ENCODE measurements at places on chromosomes 7 and 10.

DNA sequence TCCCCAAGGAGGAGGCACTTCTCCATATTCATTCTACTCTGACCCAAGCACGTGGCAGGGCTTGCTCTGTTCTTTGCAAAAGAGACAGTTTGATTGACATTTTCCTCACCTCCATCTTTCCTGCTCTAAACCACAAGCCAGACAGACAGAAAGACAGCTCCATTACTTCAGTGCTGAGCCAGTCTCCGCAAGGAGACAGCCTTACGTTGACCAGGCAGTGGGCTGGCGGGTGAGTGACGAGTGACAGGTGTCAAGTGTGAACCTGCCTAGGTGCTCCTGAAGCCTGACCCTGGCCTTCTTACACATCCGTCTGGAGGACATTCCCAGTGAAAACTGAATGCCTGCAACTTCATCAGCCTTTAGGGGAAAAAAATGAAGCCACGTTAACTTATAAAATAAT is 314.6 kb downstream of the TNS3 start:
- no peak for DNase-seq

DNA sequence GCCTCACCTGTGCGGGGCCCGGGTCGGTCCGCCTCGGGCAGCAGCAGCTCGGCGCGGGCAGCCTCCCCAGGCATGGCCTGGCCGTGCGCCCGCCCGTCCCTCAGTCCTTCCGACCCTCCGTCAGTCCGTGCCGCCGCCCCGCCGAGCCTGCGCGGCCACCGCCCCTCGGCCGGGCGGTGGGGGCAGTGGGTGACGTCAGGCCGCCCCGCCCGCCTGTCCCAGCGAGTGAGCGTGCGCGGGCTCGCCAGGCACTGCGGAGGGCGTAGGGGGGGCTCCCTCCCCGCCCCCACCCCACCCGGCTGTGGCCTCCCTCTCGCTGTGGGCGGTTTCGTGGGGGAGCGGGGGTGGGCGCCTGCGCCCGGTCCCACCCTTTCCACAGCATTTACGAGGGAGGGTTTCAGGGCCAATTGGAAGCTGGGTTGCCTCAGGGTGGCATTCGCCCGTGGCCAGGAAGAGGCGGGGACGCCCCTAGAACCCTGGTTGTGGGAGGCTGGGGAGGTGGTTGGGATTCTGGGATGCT is at the start of gene NACAD:
TSS of gene NACAD (minus strand) at position 149 of the 520 bp plus-strand sequence. CDS start at position 74, 75 bp downstream.
- DNase-seq, result no peak

GRCh38 chr7:112414855-112415490 is 35.3 kb upstream of the IFRD1 start:
- no peak for DNase-seq

DNA sequence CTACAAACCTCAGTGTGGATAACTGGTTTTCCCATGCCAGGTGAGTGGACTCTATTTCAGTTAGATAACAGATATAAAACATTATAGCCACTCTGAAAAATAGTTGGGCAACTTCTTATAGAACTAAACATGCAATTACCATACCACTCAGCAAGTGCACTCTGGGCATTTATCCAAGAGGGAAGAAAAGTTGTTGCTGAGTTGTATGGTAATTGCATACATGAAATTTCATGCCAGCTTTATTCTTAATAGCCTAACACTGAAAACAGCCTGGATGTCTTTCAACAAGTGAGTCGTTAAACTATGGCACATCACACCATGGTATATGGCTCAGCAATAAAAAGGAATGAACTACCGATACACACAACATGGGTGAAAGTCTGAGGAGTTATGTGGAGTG is 10.6 kb upstream of the UPP1 start:
- no peak for DNase-seq

DNA sequence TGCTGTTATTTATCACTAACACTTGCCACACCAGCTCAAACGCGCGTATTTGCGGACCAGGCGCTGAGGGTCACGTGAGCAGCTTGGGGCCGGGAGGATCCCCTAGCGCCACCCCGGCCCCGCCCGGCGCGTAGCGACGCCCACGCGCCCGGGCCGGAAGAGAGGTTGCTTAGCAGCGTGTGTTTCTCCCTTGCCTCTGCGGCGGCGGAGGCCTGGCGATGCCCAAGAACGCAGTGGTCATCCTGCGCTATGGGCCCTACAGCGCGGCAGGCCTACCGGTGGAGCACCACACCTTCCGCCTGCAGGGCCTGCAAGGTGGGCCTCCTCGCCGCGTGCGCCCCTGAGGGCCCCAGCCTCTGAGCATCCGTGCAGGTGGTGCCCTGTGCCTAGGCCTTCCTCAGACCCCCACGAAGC is at the start of gene C10orf53:
TSS of gene C10orf53 (plus strand) at position 172 of the 414 bp plus-strand sequence. CDS start at position 219, 47 bp downstream.
- DNase-seq, result no peak

- DNase-seq, result no peak
Observed at GRCh38 chr10:69867699-69868558, 66.2 kb downstream of the COL13A1 start.
